ENCODE measurements at places on chromosomes 12 and 14. TPM values are rescaled to one million over a fixed set of nuclear protein-coding genes. Genes with fewer than 3 reads are reported as not detected.

The CCDC77 gene
- total RNA-seq, result 6.0 TPM

The VRTN gene
- total RNA-seq, result not detected

The CFAP54 gene
- total RNA-seq, result 0.86 TPM

The MDM1 gene
- total RNA-seq, result 10.7 TPM

The ALG10B gene
- total RNA-seq, result 0.60 TPM

The TUBA1B gene
- total RNA-seq, result 573 TPM

The IRF2BPL gene
- total RNA-seq, result 25.5 TPM

The KRT85 gene
- total RNA-seq, result not detected

The C14orf180 gene
- not detected for total RNA-seq

The SMOC1 gene
- total RNA-seq, result 2.0 TPM

The PARP2 gene
- 3.3 TPM for total RNA-seq

The PGAM5 gene
- total RNA-seq, result 14.0 TPM
